ENCODE measurements at places on chromosomes 5 and 9.

GRCh38 chr9:286071-286740, 71.5 kb downstream of the DOCK8 start:
- DNase-seq: no peak

GRCh38 chr9:137778914-137779313, 98.7 kb upstream of the CACNA1B start:
- DNase-seq: no peak

- no peak for DNase-seq
Observed at GRCh38 chr5:139458580-139459407, 3.7 kb downstream of the ECSCR start.

DNA sequence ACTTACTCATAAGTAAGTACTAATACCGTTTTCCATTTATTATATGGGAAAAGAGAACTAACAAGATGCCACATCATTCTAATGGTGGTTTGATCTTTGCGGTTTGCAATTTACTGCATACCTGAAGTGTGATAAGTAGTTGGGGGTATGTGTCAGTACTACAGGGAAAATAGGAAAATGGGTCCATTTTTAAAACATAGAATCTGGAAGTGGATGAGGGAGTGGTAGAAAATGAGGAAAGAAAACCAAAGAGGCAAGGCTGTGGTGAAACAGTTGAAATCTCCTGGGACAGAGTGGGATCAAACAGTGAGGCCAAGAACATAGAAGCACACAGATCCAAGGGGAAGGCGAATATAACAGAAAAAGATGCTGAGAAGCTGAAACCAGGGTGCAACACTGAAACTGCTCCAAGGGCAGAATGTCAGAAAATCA, 6.7 kb downstream of the ADAMTSL1 start:
- no peak for DNase-seq

DNA sequence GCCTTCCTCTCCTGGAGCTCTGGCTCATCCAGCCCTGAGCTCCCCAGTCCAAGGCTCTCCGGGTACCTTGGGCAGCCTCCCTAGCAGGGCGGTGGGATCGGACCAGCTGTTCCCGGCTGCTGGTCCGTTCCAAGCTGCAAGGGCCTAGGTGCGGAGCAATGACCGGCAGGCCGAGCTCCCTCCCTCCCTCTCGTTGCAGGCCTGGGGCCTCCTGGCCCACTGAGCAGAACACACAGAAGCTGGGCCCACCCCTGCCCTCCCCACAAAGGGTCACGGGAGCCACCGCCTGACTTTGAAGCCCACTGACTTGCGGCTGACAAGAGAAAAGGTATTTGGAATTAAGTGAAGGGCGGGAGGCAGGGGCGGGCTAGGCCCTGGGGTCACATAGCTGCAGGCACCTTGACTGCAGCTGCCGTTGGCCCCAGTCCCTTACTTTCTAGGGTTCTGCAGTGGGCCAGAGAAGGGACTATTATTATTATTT, 104.7 kb upstream of the IER5L start:
- DNase-seq: no peak

DNA sequence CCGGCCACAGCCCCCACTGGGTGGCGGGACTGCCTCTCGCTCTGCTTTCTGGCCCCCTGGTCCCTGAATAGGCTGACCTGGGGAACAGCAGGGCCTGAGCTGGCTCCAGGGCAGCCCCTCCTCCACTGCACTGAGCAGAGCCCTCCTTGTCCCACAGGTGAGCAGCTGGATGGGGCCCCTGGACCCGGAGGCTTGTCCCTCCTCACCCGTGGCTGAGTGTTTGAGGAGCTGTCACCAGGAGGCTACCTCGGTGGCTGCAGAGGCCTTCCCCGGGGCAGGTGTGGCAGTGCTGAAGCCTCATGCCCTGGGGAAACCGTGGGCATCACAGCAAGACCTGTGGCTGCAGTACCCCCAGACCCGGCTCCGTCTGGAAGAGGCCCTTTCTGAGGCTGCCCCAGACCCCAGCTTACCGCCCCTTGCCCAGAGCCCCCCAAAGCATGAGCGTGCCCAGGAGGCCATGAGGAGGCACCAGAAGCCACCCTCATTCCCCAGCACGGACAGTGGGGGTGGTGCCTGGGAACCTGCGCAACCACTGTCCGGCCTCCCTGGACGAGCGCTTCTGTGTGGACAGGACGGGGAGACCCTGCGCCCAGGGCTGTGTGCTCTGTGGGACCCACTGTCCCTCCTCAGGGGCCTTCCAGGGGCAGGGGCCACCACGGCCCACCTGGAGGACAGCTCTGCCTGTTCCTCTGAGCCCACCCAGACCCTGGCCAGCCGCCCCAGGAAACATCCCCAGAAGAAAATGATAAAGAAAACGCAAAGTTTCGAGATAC, 28.5 kb upstream of the LRRC14B start:
- DNase-seq: no peak

- DNase-seq: no peak
Observed at GRCh38 chr5:24474685-24475084, 170.1 kb downstream of the CDH10 start.

DNA sequence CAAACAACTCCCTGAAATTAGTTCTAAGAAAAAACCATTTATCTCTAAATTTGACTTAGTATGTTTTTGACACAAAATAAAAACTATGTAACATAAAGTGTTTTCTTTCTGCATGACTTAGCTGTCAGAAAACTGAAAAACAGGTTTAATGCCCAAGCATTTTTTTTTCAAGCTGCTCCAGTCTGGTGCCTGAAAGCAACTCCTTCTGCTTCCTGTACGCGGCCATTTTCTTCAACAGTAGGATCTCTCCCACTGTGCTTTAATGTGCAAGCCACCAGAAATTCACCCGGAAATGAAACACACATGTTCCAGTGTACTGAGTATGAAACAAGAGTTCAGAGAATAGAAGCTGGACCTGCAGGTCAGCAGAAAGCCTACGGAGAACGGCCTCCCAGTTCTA, 161.2 kb downstream of the MED27 start:
- DNase-seq: no peak

DNA sequence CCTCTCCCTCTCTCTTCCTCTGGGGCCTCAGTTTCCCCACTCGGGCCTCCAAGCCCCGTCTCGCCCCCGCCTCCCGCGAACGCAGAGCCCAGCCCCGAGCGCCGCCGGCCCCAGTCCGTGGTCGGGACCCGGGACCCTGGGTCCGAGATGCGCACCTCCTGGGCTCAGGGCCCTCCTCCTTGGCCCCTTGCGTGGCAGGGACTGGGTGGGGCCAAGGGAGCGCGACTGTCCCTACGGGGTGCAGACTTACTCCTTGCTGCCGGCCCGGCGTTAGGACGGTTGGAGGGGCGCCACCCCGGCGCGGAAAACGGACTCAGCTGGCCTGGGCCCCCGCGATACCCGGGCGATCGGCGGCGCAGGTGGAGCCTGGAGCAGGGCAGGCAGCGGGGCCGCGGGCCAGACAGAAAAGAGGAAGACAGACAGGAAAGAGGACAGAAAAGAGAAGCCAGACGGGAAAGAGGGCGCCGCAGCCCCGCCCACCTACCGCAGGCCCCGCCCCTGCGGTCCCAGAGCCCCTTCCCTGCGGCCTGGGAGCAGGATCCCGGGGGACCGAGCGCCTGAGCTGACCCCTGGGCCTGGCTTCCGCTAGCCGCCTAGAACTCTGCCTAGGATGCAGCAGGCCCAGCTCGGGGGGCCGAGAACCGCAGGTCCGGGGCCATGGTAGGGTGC, at the start of gene GBGT1:
GBGT1 (minus strand) TSS at position 411 of the 669 bp plus-strand sequence. CDS start 1,502 bp downstream, outside the sequence.
- no peak for DNase-seq

DNA sequence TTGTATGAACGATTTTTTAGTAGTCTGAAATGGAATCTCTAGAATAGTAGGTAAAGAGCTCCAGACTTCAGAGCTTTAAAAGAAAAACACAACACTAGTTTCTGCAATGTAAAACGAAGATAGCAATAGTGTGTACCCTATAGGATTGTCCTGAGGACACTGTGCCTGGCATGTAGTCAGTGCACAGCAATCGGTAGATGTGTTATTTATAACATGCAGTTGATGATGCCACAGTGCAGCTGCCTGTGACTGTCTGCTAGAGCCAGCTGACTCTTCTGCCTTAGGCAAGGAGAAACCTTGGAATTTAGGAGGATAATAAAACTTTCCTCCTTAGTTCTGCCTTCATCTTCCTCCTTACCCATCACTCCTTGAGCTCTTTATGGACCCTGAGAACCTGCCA, 27.7 kb upstream of the TMOD1 start:
- no peak for DNase-seq

GRCh38 chr5:59976342-59976741, 82.8 kb upstream of the PDE4D start:
- no peak for DNase-seq

DNA sequence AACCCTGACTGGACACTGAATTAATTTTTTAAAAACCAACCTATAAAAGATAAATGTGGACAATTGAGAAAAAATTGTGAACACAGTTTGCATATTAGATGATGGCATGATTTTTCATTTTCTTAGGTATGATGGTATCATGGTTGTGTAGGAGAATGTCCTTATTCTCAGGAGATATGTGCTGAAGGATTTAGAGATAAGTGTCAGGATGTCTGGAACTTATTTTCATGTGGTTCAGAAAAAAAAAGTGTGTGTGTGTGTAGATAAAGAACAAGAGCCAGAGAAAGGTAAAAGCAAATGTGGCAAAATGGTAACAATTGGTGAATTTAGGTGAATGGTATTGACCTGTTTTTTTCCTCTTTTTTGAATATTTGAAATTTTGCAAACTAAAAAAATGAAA, 4.0 kb downstream of the GNPDA1 start:
- no peak for DNase-seq

DNA sequence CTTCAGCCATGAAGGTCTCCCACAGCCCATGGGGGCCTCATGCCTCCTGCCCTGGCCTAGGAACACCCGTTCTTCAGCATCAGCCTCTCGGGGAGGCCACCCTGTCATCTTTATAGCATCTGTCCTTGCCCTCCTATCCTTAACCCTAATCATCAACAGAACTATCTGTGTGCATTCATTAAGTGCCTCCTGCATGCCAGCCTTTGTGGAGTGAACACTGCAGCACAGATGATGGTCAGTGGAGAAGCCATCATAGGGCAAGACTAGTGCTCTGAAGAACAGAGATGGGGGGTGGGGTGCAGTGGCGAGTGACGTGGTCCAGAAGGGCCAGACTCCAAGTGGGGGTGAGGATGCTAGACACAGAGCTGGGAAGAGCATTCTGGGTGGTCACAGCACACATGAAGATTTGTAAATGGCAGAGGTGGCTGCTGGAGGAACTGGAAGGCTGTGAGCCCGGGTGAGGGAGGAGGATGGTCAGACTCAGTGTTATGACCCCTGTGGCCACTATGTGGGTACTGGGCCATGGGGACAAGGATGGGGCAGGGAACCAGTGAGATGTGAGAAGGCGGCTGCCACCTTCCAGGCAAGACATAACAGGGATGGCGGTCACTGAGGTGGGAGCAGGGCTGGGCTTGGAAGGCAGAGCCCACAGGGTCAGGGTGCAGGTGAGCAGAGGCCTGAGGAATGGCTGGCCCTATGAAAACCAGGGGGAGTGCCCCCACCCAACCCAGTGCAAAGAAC, 3.6 kb upstream of the CARD19 start:
- DNase-seq: no peak

DNA sequence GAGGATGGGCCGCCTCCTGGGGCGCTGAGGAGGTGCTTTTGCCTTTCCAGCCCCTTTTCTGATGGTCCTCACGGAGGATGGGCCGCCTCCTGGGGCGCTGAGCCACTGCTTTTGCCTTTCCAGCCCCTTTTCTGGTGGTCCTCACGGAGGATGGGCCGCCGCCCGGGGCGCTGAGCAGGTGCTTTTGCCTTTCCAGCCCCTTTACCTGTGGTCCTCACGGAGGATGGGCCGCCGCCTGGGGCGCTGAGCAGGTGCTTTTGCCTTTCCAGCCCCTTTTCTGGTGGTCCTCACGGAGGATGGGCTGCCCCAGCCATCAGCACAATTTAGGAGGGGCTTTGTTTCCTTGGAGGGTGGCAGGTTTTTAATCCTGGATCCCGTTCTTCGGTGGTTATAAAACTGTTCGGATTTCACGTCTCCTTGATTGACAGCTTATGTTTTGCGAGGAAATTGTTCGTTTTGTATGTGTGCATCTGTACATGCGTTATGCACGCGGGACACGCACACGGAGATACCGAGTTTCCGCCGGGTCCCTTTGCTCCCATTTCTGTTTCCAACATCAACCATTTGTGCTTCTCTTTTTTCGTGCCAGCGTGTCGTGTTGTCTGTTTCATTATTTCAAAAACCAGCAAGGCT, 34.7 kb upstream of the SLC9A3 start:
- DNase-seq: no peak

DNA sequence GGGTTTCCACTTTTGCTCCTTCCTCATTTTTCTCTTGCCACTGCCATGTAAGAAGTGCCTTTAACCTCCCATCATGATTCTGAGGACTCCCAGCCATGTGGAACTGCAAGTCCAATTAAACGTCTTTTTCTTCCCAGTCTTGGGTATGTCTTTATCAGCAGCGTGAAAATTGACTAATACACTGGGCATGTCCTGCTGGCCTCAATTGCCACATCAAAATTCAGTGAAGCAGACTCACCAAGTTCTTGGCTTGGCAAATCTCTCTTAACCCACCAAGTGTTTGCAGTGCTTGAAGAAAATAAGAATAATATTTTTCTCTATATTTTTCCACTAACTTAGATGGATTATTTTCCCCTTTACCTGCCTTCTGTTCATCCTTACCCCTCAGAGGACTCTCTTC, 212.0 kb downstream of the BRINP1 start:
- DNase-seq: no peak

- DNase-seq: no peak
Observed at GRCh38 chr5:15763754-15764153, 263.8 kb downstream of the FBXL7 start.

- no peak for DNase-seq
Observed at GRCh38 chr5:145838276-145838675, 3.1 kb upstream of the PRELID2 start.

DNA sequence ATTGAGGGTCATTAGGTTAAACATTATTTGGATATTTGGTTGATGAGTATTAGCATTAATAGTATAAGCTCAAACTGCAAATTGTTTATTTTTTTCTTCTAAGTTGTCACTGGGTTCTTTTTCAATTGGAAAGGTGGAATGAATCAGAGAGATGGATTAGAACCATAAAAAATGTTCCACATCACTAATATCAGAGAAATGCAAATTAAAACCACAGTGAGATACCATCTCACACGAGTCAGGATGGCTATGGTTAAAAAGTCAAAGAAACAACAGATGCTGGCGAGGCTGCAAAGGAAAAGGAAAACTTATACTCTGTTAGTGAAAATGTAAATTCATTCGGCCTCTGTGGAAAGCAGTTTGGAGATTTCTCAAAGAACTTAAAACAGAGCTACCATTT, 122.8 kb downstream of the CCDC192 start:
- no peak for DNase-seq

DNA sequence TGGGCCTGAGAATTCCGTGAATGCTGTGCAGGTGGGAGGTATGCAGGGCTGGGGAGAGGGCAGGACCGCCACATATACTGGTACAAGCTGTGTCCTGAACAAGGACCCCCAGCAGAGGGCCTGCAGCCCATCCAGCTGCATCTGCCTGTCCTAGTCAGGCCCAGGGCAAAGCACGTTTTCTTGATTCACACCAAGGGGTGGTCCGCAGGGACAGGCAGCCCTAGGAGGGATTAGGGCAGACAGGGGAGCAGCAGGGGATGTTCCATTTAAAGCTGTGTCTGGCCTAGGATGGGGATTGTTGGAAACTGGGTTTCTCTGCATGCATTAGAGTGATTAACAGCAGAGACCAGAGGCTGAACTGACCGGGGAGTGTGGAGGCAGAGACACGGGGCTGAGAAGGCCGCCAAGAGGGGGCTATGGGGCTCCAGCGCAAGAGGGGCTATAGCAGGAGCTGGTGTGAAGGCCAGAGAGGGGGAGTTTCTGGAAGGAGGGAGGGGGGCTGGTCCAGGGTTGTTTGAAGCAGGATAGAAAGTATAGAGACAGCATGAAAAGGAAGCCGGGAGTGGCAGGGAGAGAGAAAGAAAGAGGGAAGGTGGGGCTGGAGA, 2.7 kb downstream of the GRM6 start:
- DNase-seq: no peak

- peak; percentile 11 for DNase-seq
Observed at GRCh38 chr5:34007621-34008600, at the start of gene AMACR. AMACR (minus strand) TSS chr5:34008050; CDS start chr5:34008019, 31 bp downstream.

All from cerebellar nuclear complex (tissue), 1 donor.